ENCODE measurements at places on chromosomes 5 and 9.

DNA sequence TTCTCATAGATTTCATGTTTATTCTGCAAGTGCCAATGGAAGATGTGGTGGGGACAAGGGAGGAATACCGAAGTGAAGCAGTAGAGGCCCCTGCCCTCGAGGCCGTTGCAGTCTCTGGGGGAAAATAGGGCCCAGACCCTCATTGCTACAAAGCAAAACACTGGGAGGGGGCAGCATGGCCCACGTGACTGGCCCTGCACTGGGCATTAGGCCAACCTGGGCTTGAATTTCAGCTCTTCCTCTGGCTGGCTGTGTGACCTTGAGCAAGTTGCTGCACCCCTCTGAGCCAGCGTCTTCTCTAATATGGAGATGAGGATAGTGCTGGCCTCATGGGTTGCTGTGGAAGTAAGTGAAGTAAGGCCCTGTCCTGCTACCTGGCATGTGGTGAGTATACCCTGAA lies 709 bp upstream of the SYNPO start:
- DNase-seq = no peak

DNA sequence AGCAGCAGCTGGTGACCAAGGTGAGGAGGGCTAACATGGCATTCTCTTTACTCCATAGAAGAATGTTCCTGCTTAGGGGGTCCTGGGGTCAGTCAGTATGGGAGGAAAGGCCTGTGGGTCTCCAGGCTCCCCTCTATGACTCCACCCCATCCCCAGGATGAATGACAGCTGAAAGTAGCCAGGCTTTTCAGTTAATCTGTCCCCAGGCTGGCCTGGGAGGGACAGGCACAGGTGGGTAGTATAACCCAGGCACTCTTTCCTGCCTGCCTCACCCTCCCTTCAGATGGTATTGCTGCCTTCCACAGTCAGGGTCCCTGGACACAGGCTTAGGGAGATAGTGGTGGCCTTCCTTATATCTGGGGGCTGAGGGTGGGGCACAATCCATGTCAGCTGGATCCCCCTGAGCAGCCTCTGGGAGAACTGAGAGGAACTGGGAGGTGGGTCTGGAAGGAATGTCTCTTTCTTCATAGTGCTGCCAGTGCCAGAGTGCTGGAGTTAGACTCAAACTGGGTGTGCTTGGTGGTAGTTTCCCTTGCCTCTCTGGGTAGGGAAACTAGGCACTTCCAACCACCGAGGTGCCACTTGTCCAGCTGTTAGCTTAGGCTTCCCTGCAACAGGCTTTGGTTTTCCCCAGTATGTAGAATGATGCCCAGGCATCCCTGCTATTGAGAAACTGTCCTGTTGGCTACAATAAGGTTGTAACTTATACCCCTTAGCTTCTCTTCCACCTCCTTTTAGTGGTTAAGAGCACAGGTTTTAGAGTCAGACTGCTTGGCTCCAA lies 27.8 kb downstream of the LARP1 start:
- DNase-seq = no peak

GRCh38 chr9:112384219-112384618 lies 4.3 kb downstream of the HSDL2 start:
- DNase-seq = no peak

DNA sequence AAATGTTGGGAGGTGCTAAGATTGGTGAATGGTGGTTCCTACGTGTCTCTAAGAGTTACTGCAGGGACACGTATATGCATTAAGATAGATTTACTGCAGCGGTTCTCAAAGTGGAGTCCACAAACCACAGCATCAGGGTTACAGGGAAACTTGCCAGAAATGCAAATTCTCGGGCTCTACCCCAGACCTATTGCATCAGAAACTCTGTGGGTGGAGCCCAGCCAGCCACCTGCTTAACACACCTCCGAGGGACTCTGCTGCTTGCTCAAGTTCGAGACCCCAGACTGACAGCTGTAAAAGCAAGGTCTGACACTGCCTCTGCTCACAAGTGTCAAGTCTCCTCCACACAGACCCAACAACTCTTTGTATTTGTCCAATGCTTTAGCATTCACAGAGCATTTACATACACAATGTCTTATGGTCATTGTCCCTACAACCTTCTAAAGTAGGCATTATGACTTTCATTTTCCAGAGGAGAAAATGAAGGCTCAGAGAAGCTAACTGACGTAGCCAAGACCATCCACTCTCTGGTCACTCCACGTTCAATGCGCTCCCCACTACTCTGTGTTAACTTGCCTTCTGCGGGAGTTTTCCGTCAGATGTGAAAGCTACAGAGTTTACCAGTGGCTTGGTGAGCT lies 48.8 kb downstream of the HSD17B3 start:
- DNase-seq = no peak

GRCh38 chr9:82247318-82247717 lies 258.7 kb downstream of the SPATA31D1 start:
- DNase-seq = no peak

DNA sequence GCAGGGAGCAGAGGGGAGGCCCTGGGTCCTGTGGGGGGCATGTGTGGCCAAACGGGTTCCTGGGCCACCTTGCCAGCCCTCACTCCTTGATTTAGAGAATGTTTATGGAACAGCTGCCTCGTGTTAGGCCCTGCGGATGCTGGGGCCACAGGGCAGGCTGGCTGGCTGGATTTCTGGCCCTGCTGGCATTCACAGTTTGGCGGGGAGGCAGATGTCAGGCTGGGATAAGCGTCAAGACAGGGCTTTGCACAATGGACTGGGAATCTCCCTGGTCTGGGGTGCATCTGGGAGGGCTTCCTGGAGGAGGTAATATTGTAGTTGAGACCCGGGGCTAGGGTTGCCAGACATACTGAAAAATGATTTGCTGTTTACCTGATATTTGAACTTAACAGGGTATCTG lies 13.8 kb downstream of the NCS1 start:
- peak; percentile 37 for DNase-seq

DNA sequence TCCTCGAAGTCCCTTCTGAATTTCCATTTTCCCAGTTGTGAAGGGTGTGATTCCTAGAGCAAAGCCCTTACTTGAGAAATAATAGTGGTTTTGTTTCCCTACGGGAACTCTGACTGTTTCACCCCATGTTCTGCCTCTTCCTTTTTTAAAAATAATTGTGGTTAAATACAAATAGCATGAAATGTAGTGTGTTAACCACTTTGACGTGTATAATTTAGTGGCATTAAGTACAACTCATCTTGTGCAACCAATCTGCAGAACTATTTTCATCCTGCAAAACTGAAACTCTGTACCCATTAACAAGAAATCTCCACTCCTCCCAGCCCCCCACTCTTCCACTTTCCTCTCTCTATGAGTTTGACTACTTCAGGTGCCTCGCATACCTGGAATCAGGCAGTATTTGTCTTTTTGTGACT lies 35.6 kb upstream of the HAND1 start:
- no peak for DNase-seq

DNA sequence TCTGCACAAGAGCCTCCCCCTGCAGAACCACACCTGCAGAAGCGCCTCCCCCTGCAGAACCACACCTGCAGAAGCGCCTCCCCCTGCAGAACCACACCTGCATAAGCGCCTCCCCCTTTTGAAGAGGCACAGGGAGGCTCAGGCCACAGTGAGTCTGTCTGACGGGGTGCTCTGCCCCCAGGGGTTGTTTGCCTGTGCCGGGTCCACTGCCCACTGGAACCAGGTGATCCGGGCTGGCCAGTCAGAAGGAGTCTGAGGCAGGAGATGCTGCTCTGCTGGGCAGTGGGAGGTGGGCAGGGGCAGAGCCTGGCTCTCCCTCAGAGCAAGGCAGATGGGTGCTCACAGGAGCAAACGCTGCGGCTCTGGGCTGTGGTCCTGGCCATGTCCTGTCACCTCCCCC lies 60.8 kb upstream of the RNU6ATAC start:
- no peak for DNase-seq

- no peak for DNase-seq
These were observed 1.1 kb downstream of the ELOVL7 start for GRCh38 chr5:60842871-60843385.

DNA sequence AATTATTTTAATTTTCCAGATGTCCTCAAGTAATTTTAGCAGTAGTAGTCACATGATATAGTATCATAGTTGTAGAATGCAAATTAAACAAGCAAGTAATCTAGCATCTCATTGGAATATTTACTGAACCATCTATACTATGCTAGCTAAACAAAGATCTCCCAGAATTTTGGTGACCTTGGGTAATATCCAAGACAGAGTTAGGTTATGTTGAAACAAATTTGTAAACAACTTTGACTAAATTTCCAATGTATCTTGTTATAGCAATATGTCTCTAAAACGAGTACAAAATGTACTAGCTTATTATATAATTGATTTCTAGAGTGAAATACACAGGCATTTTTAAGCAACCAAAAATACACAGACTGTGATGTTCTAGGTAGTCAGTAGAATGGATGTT lies 41.5 kb downstream of the VCAN start:
- no peak for DNase-seq

GRCh38 chr5:180696116-180696515 lies 43.7 kb downstream of the OR2Y1 start:
- DNase-seq = no peak

- DNase-seq = peak; percentile 64
These were observed 64.9 kb downstream of the DOCK2 start for GRCh38 chr5:169701910-169702451.

- no peak for DNase-seq
These were observed 2.6 kb downstream of the HMMR start for GRCh38 chr5:163463063-163463435.

DNA sequence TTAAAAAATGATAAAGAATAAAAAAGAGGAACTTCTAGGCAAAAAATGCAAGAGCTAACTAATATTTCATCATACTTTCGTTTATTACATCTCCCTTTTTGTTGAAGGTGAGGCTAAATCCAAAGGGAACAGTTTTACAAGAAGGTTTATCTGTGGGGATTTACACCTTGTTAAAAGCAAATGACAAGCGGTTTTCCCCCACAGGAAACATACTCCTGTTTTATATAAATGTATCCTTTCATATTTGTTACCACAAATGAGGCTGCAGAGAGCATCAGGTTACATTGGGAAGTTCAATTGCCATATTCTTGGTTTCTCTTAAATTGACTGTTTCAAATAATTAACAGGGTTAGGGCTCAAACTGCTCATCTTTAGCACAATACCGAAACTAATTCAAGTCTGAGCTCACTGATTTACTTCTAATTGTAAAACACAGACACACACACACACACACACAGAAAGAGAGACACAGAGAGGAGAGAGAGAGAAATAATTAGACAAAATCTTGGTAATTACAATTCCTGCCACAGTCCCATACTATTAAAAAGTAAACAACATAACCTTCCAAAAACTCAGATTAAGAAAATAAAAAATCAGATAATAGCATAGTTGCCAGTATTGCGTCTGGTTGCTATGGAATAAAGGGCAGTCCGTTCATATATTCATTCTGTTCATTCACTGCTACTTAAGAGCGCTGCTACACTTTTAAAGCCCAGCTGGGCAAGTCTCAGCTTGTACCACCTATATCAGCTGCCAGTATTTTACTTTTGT lies 17.1 kb downstream of the RFX3 start:
- DNase-seq = peak; percentile 37

DNA sequence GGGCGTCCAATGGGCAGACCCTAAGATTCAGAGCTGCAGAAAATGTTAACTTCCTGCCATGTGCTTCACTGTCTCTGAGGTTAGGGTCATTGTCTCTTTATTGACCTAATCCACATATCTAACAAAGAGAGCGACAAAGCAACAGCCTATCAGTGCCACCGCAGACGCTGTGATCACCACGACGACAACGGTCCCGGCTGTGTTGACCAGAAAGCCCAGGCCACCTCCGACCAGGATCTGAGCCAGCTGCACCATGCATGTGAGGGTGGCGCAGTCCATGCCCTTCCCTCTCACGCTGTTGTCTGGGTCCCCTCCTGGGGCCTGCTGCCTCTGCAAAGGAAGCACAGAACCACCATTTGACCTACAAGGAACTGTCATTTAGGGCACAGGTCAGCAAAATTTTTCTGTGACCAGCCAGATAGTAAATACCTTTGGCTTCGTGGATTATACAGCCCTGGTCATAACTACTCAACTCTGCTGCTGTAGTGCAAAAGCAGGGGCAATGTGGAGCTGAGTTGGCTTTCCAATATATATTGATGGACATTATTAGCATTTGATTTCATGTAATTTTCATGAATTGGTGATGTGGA lies 8.5 kb downstream of the RXFP3 start:
- no peak for DNase-seq

GRCh38 chr5:75716715-75717081 lies 539 bp downstream of the POC5 start:
- no peak for DNase-seq

- no peak for DNase-seq
These were observed 42.8 kb downstream of the EXD3 start for GRCh38 chr9:137380171-137380570.

GRCh38 chr5:1515921-1516571 lies 7.7 kb downstream of the LPCAT1 start:
- peak; percentile 55 for DNase-seq

DNA sequence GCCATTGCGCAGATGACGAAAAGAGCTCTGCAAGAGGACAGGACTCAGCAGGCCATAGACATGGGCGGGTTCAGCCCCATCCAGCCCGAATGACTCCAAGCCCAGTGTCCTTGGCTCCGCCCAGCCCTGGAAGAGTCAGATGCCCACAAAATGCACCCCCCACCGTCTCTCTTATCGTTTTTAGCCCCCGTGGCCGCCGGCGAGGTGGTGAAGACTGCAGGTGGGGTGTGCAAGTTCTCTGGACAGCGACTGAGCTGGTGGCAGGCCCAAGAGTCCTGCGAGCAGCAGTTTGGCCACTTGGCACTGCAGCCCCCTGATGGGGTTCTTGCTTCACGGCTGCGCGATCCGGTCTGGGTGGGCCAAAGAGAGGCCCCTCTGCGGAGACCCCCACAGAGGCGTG lies 2.1 kb downstream of the ADGRD2 start:
- no peak for DNase-seq

GRCh38 chr9:34701023-34701768 lies 8.7 kb downstream of the CCL21 start:
- peak; percentile 29 for DNase-seq

- DNase-seq = no peak
These were observed 36.1 kb upstream of the RANBP6 start for GRCh38 chr9:6051511-6051950.

DNA sequence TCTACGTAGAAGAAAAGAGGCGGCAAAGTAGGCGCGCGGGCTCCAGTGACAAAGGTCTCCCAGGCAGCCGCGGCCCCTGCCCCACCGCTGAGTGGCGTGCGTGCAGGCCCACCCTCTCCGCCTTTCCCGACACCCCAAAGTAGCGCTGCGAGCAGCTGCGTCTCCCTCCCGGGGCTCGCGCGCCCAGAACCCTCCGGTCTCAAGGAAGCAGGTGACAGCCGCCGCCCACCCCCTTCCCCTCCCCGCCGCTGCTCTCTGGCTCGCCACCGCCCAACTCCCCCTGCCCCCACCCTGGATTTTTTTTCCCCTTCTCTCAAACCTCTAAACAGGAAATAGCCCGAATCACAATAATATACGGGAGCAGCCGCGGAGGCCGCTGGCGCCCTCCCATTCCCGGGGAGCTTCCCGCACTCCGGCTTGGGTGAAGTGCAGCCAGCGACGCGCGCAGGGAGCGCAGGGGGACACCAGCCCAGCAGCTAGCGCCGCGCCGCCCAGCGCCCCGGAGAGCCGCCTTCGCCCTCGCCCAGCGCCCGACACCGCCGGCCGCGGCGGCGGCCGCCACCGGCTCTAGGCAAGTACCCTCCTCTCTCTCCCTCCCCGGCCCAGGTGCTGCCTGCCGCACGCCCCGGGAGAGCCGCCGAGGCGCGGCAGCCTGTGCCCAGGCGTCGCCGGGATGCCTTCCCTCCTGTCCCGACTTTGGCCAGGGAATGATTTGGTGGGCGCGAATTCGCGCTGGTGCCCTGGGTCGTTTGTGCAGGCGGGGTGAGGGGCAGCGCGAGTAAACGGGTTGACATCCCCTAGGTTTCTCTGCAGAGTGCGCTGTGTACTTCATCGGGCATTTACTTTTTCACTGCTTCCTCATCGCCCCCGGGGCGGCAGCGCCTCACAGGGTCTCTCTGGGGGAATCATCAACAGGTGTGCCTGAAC lies 52.7 kb upstream of the TJP2 start:
- DNase-seq = peak; percentile 31
